ENCODE measurements at places on chromosomes 2 and 18.

- peak overlapping the region; percentile 65 for H3K27ac ChIP-seq
- H3K27me3 ChIP-seq, result no peaks in the 10 kb centered on the region
- H3K36me3 ChIP-seq, result peaks cover 50% of the 10 kb centered on the region
- H3K4me3 ChIP-seq, result no peak overlapping the region
- peaks cover 45% of the 10 kb centered on the region for H3K4me1 ChIP-seq
These were observed 20.4 kb downstream of the PLA2R1 start for GRCh38 chr2:160042054-160042453.

DNA sequence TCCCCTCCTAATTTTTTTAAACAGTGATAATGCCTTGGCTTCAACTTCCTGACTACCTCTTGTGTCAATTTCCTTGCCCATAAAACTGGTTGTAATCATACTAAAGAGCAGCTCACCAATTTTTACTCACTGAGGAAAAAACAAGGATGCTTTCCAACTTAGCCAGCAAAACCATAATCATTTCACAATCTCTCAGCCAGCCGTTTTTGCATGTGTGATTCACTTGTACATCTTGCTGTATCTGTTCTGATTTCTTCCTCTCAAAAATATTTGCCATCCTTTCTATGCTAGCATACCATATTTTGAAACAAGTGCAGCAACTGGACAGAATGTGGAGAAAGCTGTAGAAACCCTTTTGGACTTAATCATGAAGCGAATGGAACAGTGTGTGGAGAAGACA, 60.7 kb downstream of the RAB27B start:
- DNase-seq, result no peak
- H3K36me3 ChIP-seq, result peaks cover 4% of the 10 kb centered on the region
- H3K27me3 ChIP-seq, result peaks cover 39% of the 10 kb centered on the region

- H3K27me3 ChIP-seq, result no peaks in the 10 kb centered on the region
- H3K4me1 ChIP-seq, result peaks cover 10% of the 10 kb centered on the region
- no peak overlapping the region for H3K27ac ChIP-seq
- DNase-seq, result peak; percentile 59
These were observed 86.4 kb upstream of the KCNE4 start for GRCh38 chr2:222965555-222965954.

- peaks cover 7% of the 10 kb centered on the region for H3K27me3 ChIP-seq
- H3K4me3 ChIP-seq, result no peak overlapping the region
- no peaks in the 10 kb centered on the region for H3K36me3 ChIP-seq
- DNase-seq, result no peak
- H3K27ac ChIP-seq, result no peak overlapping the region
- peaks cover 18% of the 10 kb centered on the region for H3K4me1 ChIP-seq
These were observed 15.2 kb upstream of the SCYGR1 start for GRCh38 chr2:227402959-227403358.

DNA sequence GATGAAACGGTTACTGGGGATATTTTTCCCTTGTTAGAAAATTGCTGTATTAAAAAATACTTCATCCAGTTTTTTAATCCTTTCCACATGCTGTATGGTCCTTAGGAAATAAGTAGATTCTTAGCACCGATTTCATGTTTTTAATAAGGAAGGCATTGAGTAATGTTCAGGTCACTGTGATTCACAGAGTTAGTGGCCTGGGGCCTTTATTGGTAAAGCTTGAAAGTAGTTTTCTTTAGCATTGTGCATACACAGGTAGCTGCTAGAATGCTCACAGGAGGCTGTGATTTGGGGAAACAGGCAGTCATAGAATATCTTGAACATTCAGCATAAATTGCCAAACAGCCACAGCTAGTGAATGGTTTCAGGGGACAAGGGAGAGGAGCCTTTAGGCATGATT, 79.8 kb downstream of the XRCC5 start:
- no peaks in the 10 kb centered on the region for H3K27me3 ChIP-seq
- H3K4me3 ChIP-seq, result no peak overlapping the region
- peaks cover 37% of the 10 kb centered on the region for H3K4me1 ChIP-seq
- peak overlapping the region; percentile 51 for H3K27ac ChIP-seq
- DNase-seq, result no peak
- H3K36me3 ChIP-seq, result peaks cover 31% of the 10 kb centered on the region

GRCh38 chr18:36155851-36156757, 26.4 kb downstream of the ELP2 start:
- DNase-seq, result no peak
- peak overlapping the region; percentile 86 for H3K27ac ChIP-seq
- no peak overlapping the region for H3K4me3 ChIP-seq

DNA sequence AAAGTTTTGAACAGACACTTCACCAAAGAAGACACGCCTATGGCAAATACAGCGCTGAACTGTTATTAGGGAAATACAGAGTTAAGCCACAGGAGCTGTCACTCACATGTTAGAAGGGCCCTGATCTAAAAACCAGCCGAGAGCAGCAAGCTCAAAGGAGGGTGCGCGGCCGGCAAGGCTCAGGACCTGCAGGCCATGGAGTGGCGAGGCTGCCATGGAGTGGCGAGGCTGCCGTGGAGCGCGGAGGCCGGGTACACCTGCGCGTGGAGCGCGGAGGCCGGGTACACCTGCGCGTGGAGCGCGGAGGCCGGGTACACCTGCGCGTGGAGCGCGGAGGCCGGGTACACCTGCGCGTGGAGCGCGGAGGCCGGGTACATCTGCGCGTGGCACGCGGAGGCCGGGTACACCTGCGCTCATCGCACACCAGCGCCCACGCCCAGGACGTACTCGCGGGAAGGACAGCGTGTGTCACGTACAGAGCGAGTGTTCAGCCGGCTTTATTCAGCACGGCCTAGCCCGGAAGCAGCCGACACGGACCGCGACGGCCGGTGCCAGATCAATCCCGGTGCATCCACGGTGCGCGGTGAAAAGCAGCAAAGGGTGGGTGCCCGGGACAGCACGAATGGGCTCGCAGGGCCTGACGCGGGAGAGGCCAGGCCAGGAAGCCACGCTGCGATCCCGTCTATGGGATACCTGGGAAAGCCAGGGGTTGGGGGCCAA, 68.8 kb downstream of the SLC66A2 start:
- H3K27me3 ChIP-seq, result no peaks in the 10 kb centered on the region
- no peaks in the 10 kb centered on the region for H3K4me1 ChIP-seq
- DNase-seq, result peak; percentile 84
- no peak overlapping the region for H3K4me3 ChIP-seq

GRCh38 chr2:106885971-106886915, at the start of gene ST6GAL2:
Gene ST6GAL2, minus strand, starts transcription at chr2:106886167. Its CDS starts 42,190 bp downstream, at chr2:106843977.
- H3K4me1 ChIP-seq, result peaks cover 59% of the 10 kb centered on the region
- H3K27ac ChIP-seq, result peak within 1 kb of the TSS; percentile 89
- DNase-seq, result peak; percentile 88
- peak within 1 kb of the TSS; percentile 91 for H3K4me3 ChIP-seq

GRCh38 chr18:58359218-58359617, 269.7 kb downstream of the ALPK2 start:
- DNase-seq, result no peak
- H3K27me3 ChIP-seq, result no peaks in the 10 kb centered on the region
- H3K4me1 ChIP-seq, result peaks cover 33% of the 10 kb centered on the region
- peaks cover 24% of the 10 kb centered on the region for H3K36me3 ChIP-seq
- no peak overlapping the region for H3K27ac ChIP-seq

- no peak overlapping the region for H3K27ac ChIP-seq
- H3K27me3 ChIP-seq, result peaks cover 80% of the 10 kb centered on the region
- peak overlapping the region; percentile 71 for H3K4me3 ChIP-seq
- DNase-seq, result no peak
- peaks cover 37% of the 10 kb centered on the region for H3K4me1 ChIP-seq
- peaks cover 2% of the 10 kb centered on the region for H3K36me3 ChIP-seq
These were observed 3.5 kb downstream of the ADCYAP1 start for GRCh38 chr18:907885-908757.

DNA sequence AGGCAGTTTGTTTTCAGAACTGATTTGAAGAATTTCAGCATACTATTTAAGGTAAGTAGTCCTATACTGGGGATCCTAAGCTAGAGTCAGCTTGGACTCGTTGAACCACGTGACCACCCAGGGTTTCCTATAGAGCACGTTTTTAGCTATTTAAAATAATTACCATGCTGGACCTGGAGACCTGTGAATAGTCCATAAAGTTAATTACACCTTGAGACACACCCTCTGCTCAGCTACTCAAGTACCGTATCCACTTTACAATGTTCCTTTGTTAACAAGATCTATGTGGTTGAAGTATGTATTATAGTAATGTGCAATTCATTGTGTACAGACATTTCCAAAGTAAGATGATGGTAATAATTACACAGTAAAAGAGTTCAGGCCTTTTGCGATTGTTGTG, 67.6 kb downstream of the CRIM1 start:
- no peak overlapping the region for H3K4me3 ChIP-seq
- peaks cover 15% of the 10 kb centered on the region for H3K36me3 ChIP-seq
- DNase-seq, result no peak
- H3K27me3 ChIP-seq, result no peaks in the 10 kb centered on the region

All from osteocyte (in vitro differentiated cells).